Suppressor macrophage (primary cell): ENCODE measurements at places on chromosomes 7 and 10.
A peak's percentile ranks its signal among the peaks of the same experiment; 100 is the strongest.

- no peak for DNase-seq
These were observed 335.4 kb downstream of the PARD3 start for GRCh38 chr10:34479520-34480179.

GRCh38 chr7:133461421-133461820 is 208.5 kb downstream of the EXOC4 start:
- no peak for DNase-seq

DNA sequence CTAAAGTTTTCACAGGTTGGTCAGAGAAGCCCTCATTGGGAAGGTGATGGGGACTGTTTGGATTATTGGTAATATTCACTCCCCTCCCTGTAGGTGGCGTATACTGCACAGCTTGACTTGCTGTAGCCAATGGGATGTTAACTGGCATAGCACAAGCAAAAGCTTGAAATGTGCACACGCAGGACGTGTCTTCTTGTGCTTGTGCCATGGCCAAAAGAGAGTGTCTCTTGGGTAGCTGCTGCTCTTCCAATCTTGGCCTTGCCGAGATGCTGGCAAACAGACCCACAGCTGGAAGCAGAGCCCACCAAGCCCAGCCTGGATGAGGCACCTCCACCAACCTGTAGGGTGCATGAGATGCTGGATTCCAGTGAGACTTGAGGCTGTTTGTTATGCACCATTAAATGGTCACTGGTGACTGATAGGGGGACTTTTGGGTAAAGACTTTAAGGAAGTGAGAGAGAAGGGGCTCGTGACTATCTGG is 266.0 kb downstream of the GRID1 start:
- peak; percentile 61 for DNase-seq

DNA sequence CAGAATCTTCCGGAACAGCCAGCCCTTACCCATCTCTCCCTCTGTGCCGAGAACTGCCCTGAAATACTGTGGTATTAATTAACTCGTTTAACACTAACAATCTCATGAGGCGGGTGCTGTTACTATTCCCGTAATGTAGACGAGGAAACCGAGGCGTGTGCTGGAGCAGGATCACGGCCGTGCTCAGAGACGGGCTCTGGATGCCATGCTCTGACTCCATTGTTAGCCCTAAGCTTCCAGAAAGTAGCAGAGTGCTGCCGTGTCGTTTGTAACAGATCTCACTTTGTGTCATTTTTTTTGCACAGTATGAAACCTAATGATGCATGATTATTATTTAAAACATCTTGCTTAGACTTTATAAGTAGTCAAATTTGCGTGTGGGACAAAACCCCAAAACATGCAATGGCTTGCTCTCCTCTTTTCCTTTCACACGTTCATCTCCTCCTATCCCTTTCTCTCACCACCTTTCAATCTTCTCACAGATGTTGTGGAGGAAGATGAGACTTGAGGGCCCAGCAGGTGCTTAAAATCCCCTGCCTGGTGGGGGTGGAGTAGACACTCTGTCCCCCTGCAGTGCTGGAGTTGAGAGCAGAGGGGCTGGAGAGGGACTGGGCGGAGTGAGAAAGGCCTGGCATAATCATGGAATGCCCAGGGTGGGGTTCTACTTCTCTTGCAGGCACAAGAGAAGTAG is 482 bp upstream of the ACTR3C start:
- no peak for DNase-seq

- no peak for DNase-seq
These were observed 251.9 kb upstream of the TCERG1L start for GRCh38 chr10:131563411-131563810.

GRCh38 chr10:22740180-22740579 is 25.8 kb upstream of the PIP4K2A start:
- no peak for DNase-seq

DNA sequence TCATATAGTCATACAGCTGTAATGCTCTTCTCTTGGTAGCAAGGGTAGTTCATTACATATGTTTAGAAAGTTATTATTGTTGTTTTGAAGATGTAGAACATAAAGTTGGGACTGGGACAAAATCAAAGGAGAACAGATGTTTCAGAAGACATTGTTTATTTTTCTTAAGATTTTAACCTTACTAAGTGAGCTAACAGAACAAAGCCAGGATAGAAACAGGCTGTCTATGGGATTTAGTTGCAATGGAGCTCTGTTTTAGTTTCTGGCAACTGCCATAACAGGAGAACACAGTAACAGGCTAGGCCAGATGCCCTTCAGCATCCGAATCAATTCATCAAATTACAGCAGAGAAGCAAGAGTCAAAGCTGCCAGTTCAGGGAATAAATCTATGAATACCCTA is 382.4 kb downstream of the ARL4A start:
- no peak for DNase-seq

DNA sequence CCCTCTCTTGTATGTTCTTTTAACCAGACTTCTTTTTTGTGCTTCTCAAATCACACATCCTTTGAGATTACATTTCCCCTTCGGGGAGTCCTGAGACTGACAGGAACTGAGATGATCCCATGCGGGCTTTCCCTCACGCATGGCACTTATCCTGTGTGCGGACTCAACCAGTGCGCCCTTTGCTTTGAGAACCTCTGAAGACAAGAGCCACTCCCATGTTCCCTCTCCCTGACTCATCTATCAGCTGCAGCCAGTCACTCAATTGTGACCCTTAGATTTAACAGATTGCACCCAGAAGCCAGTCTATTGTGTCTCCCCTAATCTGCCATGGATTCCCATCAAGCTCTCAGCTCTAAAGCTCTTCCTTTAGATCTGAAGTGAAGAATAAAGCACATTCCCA is 353.9 kb upstream of the MEOX2 start:
- DNase-seq, result no peak

- DNase-seq, result no peak
These were observed 265.9 kb upstream of the ZMIZ1 start for GRCh38 chr10:78802866-78803265.

DNA sequence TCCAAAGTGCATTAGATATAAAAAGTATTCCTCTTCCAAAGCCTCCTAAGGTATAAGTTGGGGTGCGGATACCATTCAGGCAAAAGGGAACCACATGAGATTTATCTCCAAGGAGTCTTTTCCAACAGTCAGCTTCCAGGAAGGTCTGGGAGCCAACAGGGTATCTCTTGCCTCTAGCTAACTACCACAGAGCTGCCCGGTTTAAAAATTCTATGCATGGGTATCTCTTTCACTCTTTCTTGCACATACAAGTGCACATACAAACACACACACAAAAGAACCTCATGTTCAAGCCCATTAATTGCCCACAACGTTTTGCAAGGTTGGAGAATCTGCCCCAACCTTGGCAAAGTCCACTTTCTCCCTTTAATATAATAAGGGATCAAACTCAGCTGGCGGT is 80.7 kb downstream of the CDK6 start:
- no peak for DNase-seq

GRCh38 chr7:107933386-107934013 is 42.5 kb downstream of the DLD start:
- DNase-seq, result no peak

GRCh38 chr7:1892011-1892965 is 222.2 kb downstream of the ELFN1 start:
- DNase-seq, result no peak

DNA sequence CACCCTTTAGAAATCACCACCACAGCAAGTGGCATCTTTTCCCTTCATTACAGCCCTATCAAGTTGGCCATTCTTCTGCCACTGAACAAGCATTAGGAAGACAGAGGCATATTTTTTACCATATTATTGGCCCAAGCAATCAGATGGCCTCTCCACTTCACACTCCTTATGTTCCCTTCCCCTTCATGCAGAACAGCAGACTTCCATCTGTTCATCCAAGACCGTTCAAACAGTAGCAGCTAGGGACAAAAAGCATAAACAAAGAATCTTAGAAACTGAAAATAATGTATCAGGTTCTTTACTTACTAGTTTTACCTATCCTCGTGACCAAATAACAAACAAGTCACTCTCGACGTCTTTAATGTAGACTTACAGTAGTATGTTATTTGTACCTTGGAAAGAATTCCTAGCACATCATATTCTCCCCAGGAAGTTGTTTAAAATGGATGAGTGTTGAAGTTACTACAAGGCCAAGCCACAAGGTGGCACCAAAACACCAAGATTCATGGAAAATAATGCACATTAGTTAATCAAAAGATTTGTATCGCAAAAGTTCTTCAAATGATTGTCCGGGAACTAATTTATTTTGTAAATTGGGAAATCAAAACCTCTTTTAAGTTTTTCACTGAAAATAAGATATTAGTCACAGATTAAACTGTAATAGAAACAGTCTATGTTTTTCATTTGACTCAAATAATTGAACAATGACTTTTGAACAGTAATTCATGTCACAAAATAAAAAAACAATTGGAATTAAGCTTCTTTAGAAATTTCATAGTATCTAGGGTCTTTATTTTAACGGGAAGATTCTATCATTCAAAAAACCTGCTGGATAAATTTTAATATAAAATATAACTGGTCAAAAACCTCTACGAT is 112.1 kb downstream of the VPS41 start:
- DNase-seq, result peak; percentile 62

DNA sequence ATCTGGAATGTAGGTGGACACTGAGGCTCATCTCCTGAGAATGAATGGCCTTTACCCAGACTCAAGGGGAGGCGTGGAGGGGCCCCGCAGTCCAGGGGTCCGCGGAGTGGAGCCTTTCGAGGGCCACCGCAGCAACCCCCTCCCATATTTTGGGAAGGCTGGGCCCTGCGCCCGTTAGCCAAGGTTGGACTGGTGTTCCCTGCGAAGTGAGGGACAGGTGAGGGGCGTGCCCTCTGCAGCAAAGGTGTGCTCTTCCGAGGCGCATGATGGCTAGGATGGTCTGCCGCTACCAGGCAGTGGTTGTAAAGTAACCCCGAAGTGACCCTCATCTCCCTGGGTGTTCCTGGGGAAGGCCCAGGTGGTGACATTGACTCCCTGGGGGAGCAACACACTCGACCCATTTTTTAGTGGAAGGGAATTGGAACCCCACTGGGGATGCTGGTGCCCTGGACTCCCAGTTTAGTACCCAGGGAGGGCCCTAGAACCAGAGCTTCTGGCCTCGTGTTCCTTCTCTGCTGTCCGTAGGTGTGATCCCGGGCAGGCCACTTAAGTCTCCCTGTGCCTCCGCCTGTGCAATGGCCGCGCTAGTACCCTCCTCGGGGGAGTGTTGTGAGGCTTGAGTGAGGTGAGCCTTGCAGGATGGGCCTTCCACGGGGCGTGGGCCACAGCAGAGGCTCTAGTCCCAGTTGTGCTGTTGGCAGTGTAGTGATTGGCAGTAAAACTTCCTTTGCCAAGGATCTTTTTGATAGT is 779 bp downstream of the FAM241B start:
- DNase-seq, result no peak

- no peak for DNase-seq
These were observed 81.4 kb downstream of the VIM start for GRCh38 chr10:17309435-17309834.

- DNase-seq, result no peak
These were observed 12.1 kb upstream of the LAMB1 start for GRCh38 chr7:108014747-108015682.

DNA sequence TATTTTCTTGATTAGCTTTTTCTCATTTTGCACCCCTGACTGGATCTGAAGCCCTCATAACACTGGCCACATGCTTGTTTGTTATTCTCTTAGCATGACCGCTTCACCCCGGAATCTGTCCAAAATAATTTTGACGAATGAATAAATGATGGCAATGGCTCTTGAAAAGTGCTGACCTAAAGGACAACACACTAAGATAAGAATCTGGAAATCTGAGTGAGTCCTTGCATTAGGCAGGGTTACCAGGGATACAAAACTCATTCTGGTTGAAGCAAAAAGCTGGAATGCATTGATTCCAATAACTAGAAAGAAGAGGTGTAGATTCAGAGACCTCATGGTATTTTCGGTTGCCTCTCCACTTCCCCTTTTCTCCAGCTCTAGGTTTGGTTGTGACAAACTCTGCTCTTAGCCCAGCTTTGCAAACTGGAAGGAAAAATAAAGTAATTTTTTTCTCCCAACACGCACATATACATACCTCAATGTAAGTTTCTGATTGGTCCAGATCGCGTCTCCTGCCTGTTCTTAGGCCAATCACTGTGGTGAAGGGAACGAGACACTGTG is 157.4 kb downstream of the SKIDA1 start:
- DNase-seq, result peak; percentile 35

- no peak for DNase-seq
These were observed 2.1 kb upstream of the TMEM236 start for GRCh38 chr10:17749890-17750289.

DNA sequence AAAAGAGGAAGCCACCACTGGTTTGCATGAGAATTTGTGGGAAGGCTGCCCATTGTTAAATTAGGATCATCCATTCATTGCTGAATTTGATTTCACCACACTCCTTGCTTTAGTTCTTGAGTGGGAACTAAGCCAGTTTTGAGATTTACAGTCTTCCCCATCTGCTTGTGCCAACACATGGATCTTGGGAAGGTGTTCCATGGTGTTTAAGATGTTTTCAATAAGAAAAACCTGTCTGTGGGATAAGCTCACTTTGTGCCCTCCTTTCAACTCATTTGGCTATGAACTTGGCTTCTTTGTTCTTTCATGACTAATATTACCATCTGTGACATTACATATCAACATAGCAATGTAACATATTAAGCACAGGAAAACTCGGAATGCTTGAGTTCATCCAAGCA is 73.2 kb downstream of the INHBA start:
- DNase-seq, result no peak

GRCh38 chr10:112698133-112698817 is 251.3 kb downstream of the VTI1A start:
- no peak for DNase-seq

DNA sequence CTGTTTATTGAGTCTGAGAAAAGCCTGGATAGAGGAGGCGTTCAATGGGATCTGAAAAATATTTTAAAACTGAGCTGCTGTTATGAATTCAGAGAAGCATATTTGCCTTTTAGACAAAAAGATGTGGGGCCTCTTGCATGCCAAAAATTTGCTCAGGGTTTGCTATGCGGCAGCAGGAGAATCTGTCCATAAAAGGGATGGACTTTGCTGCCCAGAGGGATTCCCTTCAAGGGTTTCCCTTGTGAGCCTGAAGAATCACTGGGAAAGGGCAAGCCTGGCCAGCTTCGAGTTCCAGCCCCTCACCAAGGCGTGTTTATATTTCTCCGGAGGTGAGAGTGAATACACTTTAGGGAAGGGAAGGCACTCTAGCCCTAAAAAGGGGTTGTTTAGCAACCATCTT is 55.5 kb upstream of the CALD1 start:
- no peak for DNase-seq

DNA sequence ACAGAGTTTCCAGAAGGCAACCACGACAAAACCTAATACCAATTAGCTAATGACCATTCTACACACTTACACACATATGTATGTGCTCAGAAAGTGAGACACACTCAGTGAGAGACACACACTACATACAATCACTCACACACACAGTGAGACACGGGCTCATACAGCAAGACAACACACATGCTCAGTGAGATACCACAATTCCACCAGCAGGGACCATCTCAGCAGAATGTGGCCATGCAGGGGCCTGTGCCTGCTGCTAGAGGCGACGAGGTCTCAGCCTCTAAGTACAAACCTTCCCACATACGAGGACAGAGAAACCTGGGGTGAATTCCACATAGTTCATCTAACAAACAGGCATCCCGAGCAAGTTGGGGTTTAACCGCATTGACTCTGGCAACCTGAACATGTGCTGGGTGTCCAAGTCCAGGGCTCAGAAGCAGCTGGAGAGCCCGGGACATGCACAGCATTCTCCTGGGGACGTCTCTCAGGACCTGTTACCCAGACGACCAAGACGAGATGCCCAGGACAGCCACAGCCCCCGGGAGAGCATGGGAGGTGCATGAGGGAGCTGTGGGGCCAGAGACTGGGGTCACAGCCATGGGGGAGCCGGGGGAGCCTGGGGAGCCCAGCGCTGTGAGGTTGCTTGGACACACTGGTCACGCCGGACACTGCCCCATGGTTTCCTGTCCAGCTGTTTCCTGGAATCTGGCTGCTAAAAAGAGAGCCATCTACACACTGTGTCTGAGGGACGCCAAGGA is 523.6 kb downstream of the PTPRN2 start:
- no peak for DNase-seq
